ENCODE measurements at places on chromosomes 2 and 18.

DNA sequence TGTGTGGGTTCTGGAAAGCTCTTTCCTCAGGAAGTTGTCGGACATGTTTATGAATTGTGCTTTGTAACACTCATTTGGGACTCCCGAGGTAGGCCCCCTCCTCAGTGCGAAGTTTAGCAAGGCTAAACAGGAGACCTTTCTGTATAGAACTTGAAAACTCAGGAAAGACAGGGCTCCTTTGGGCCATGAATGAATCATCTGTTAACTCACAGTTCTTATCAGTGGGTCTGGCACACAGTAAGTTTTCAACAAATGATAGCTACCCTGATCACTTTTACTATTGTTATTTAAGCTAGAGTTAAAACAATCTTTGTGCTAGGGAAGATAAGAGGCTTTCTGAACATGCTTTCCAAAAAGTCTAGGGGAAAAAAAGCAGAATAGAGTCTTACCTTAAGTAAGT lies 430.5 kb upstream of the ETAA1 start:
- no peak for DNase-seq

DNA sequence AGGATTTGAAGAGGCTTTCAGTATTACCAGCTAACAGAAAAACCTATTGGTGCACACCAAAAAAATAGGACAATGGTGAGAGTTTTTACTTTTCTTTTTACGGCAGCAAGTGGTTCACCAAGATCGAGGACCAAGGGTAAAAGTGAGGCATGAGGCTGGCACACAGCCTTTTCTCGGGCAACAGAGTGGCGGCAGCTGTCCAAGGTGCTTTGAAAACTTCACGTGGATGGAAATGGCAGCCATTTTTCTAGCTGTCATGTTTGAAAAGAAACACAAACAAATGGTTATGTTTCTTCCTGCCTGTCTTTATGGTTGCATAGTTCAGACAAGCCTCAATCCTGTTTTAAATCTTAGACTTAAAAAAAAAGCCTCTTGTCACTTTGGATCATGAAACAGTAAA lies 812.5 kb upstream of the CHAC2 start:
- DNase-seq: no peak

- DNase-seq: no peak
These were observed 9.9 kb downstream of the SH2D6 start for GRCh38 chr2:85428343-85428881.

- DNase-seq: no peak
These were observed 91.8 kb downstream of the MTCL1 start for GRCh38 chr18:8797206-8797605.

DNA sequence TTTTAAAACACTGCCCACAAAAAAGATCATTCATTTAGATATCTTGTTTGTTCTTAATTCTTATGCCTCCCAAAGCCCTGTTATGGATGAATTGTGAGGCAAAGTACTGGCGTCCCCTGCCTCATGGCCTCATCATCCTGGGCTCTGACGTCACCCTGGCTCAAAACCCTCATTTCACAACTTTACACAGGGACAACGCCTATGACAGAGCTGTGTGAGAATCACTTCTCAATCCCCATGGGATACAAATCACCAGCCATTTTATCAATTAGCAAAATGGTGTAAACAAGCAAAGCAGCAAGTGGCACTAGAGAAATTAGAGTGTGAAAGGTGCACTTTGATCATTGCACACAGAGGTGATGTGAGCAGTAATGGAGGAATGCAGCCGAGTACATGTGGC lies 16.6 kb downstream of the FHOD3 start:
- DNase-seq: no peak

GRCh38 chr2:40039549-40039948 lies 260.5 kb upstream of the THUMPD2 start:
- no peak for DNase-seq

- no peak for DNase-seq
These were observed 53.7 kb downstream of the SGPP2 start for GRCh38 chr2:222477962-222478608.

DNA sequence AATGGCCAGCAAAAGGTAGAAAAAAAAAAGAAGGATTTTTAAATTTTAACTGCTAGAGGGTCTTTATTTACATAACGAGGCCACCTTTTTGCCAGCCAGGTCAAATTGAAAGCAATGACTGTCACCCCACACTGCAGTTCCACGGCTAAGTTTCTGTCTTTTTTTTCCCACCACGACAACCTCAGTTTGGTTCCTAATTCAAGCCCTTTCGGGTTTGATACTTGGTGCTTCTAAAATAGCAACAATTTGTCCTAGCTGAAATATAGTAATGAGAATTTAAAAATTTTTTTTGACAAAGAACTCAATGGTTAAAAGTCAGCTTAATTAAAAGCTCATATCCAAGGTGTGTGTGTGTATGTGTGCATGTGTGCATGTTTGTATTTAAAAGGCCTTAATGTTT lies 16.4 kb upstream of the NMS start:
- DNase-seq: no peak

GRCh38 chr2:147363181-147363580 lies 481.6 kb upstream of the ACVR2A start:
- DNase-seq: no peak

- DNase-seq: no peak
These were observed 36.5 kb downstream of the KANSL3 start for GRCh38 chr2:96601382-96602292.

DNA sequence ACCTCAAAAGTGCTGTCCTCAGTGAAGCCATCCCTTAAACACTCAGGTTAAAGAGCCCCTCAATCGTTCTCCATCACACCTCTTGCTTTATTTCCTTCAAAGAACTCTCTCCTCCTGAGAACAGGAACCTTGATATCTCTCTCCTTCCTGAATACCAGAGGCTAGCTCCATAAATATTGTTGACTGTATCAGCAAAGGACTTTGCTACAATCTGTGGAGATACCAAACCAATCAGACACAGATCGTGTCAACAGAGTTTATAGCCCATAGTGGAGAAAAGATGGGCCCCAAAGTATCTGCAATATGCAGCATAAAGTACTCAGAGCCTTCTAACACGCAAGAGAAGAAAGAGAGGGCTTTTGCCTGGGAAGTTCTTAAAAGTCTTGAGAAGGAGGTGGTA lies 36.4 kb downstream of the PLEKHM3 start:
- no peak for DNase-seq

- DNase-seq: no peak
These were observed 162.2 kb downstream of the PRPF40A start for GRCh38 chr2:152555048-152555447.

- no peak for DNase-seq
These were observed 42.5 kb downstream of the ZNF519 start for GRCh38 chr18:14089781-14090180.
